Activated T-cell treated with anti-CD3 and anti-CD28 coated beads, Interleukin-2, amount 50 U/mL, for 24 hours (primary cell): ENCODE measurements at places on chromosomes 3 and 15.
A peak's percentile ranks its signal among the peaks of the same experiment; 100 is the strongest.

GRCh38 chr3:141235661-141236171, 4.1 kb downstream of the PXYLP1 start:
- no peak for DNase-seq

DNA sequence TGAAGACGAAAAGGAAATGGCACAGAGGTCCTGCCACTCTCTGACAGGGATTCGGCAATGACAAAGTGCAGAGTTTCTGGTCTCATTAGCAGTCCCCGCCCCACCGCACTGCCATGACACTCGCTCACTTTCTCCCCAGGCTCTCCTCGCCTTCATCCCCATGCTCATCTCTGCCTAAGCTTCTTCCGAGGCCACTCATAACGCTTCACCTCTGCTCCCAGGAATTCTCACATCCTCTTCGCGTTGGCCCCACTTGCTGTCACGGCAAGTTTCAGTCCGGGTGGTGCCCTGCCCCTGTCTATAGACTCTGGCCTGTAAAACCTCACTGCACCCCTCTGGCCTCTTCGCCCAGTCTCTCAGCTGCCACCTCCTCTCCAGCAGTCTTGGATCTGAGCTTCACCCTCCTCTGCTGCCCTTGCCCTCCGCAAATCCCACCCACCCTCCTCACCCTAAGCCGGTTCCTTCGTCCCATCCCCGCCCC, 654 bp downstream of the RUBCN start:
- DNase-seq: peak; percentile 71

GRCh38 chr15:76183930-76184649, 124.3 kb downstream of the TMEM266 start:
- no peak for DNase-seq

- no peak for DNase-seq
These were observed 225.9 kb downstream of the GREM1 start for GRCh38 chr15:32943711-32944110.

GRCh38 chr15:90037961-90038631, 37.0 kb downstream of the ZNF710 start:
- DNase-seq: peak; percentile 65

DNA sequence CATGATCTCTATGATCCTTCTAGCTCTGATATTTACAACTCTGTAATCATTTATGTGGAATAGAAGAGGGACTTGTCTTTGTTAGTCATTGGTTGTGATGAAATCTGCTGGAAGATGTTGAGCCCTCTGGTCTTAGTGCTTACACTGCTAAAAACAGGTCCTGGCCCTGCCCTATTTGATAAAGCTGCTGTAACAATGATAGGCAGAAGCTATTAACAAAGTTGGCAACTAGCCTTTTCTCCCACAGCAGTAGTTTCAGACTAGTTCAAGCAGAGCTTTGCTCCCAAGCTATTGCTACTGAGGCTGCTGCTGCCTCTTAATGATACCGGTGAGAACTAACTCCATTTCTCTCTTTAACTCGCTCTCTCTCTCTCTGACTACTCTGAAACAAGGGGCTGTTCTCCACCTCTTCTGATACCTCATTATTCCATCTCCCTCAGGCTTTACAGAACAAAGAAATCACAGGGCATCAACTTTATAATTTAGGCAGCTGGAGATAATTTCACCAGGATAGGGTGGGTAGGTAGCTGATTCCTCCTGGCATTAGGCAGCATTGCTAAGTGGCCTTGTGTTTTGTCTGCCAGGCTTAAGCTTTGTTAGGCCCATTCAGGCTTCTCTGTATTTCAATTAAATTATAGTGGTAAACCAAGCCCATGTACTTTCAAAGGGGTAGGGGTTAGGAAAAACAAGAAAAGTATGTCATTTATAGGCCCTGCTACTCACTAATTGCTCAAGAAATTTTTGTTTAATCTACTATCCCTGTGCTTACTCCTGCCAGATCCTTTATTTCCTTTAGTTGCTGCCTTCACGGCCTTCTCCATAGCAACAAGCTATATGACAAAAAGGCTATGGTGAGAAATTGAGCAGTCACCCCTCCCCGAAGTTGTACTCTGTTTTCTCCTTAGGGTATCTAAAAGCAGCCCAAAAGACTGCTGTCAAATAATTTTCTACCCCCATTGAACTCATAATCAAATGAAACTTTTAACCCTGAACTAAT, 139.6 kb downstream of the RBPMS2 start:
- no peak for DNase-seq

DNA sequence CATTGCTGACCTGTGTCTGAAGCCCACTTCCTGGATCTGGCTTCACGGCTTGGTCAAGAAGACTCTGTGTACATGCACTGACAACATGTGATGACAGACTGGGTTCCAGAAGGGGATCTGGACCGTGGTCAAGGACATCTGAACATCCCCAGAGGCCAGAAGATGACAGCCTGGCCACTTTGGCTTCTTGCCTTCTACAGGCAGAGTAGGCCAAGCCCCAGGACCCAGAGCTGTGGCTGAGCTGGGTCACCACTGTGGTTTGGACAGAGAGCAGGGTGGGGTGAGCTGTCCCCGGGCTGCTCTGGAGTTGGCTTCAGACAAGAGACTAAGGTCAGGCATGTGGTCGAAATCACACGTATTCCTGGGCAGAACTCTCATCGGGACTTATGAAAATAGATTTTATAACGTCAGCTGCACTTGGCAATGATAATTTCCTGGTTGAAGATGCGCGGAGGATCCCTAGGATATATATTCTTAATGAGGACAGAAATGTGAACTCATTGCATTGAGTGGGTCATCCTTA, 114.1 kb upstream of the FRMD4B start:
- DNase-seq: no peak
